ENCODE measurements at places on chromosomes 6 and 20.

- no peak for DNase-seq
Measured at GRCh38 chr6:93785694-93786030, 366.3 kb upstream of the EPHA7 start.

DNA sequence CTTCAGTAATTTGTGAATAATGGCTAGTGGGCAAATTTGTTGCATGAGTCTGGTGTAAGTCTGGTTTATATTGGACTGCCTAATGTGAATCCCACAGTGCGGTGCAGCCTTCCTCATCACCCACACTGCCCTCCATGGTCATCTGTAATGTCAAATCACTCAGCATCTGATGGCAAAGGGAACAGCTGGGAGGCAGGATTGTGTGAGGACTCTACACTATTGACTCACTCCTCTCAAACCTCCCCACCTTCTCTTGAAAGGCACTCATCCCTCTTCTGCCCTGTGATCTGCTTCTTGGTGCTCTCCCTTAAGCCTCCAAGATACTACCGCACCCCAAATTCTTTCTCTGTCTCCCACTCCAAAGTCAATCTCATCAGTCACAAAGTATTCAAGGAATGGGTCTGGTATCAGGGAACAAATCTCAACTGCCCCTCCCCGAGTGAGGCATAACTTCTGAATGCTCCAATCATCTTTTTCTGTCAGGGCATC, 146.0 kb upstream of the BEND6 start:
- DNase-seq = no peak

- DNase-seq = no peak
Measured at GRCh38 chr20:51631011-51631950, 88.8 kb upstream of the NFATC2 start.

- no peak for DNase-seq
Measured at GRCh38 chr6:12066297-12066696, 54.2 kb downstream of the HIVEP1 start.

GRCh38 chr6:118240878-118241528, 307.1 kb upstream of the PLN start:
- no peak for DNase-seq

DNA sequence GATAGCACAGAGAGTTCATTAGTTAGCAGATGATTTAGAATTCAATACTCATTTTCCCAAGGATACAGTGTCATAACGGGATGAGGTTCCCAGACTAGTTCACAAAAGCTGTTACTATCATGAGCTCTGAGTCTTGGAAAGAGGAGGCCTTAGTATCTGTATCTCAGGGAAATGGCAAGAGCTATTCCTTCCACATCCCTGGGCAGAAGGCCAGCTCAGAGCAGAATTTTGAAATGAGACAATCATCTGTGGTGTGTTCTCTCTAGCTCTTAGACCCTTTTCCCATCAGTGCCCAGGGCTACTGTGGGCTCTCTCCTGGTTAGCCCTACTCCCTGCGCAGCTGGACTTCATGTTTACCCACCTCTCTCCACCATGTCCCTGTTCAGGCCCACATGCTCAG, 64.5 kb downstream of the JAG1 start:
- DNase-seq = no peak

DNA sequence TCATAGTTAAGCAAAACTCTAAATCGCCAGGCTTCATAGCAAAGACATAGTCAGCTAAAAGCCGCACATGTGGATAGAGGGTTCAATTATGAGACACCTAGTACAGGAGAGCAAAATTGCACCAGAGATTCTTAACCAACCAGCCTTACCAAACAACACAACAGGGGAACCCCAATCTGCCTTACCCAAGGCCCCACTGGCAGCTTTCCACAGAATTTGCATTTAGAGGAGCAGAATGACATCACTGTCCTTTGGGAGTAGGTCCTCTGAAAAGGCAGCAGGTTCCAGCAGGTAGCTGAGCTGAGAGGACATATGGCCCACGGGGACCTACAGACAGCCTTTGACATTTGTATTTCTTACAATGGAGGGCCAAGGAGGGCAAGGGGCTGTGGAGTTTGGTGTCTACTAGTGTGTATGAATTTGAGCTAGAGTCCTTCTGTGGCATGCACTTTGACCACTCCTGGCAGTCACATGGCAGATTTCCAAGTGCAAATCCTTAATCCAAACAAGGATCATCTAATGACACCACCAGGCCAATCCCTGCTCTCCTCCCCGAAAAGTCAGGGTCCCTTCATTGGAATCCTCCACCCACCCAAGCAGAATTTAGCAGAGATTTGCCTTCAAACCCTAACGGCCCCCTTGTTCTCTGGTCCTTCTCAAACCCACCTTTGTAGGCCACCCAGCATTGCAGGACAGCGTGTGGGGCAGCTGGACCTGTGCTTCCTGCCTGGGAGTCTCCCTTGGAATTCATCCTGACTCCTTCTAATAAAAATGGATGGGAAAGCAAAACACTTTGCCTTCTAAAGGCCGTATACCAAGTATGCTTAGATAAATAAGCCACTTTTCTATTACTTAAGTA, 171.2 kb upstream of the SUPT3H start:
- no peak for DNase-seq

DNA sequence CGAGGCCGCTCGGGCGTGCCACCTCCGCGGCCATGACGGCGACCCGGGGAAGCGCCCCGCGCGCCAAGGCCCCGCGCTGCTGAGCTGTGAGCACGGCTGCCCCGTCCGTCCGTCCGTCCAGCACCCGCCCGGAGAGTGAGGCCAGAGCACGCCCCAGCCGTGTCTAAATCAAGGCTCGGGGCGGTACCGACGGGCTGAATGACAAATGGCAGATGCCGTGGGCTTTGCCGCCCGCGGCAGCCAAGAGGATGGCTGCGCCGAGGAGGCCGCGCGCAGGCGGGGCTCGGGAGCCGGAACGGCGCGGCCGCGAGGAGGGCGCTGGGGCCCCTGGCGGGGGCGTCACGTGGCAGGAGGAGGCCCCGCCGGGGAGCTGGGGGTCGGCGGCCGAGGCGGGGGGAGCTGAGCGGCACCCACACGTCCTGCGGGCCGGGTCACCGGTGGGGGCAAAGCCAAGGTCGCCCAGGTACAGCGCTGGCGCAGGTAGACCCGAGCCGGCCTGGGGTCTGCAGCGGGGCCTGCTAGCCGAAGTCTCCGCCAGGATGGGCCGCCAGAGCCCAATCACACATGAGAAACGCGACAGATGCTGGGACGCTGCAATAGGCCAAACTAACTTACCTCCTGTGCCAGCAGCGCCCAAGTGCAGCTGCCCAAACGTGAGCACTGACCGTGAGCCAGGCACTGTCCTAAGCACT, at the start of gene PLAGL1:
PLAGL1 (minus strand) TSS at position 140 of the 692 bp plus-strand sequence. CDS start 60,123 bp downstream, outside the sequence.
- DNase-seq = no peak

DNA sequence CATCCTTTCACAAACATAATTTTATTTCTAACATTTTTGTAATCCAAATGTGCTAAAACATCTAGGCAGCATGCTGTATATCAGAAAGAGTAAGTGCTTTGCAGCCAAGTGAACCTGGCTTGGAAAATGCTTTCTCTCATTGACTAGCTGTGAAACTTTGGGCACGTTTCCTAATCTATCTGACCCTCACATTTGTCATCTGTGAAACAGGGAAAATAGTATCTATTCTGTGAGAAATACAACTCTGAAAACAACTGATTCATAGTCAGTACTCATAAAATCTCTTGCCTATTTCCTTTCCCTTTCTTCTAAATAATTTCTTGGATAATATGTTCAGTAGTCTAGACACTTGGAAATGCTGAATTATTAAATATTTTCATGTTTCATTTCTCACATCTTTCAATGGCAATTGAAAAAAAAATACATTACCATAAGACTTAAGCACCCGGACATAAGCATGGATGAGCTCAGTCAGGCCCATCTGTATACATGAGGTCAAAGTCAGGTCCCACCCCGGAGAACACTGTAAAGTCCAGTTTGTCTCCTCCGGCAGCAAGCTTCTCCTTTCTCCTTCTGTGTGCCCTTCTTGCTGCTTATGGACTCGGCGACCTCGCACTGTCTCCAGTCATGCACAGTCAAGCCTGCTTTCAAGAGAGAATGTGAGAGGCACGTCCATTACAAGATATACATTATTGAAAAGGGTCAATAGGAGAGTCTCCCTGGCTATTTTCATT, 455.0 kb upstream of the SOX4 start:
- no peak for DNase-seq

- DNase-seq = no peak
Measured at GRCh38 chr20:54772893-54773642, 297.7 kb downstream of the DOK5 start.
